ENCODE measurements at places on chromosomes 11 and 22. TPM values are rescaled to one million over a fixed set of nuclear protein-coding genes. Genes with fewer than 3 reads are reported as not detected.

DNA sequence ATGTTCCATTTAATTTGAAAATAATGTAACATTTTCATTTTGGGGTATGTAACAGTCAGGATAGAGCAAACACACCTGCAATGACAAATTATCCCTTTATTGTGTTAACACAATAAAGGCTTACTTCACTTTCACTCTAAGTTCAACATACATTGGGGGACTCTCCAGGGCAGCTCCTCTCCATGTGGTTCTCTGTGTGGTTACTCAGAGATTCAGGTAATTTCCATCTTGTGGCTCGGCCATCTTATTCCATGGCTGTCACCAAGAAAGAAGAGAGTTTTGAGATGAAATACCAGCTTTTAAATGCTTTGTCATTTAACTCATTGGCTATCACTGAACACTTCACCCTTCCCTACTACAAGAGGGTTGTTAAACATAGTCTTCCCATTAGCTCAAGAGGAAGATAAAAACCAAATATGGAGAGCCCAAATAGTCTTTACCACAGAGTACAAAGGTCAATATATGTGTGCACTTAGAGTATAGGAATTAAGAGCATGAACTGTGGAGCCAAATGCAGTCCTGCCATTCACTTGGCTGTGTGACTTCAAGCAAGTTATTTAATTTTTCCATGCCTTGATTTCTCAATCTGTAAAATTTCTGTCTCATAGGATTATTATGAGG lies 10.6 kb upstream of the TPH1 start:
- no peak for DNase-seq

DNA sequence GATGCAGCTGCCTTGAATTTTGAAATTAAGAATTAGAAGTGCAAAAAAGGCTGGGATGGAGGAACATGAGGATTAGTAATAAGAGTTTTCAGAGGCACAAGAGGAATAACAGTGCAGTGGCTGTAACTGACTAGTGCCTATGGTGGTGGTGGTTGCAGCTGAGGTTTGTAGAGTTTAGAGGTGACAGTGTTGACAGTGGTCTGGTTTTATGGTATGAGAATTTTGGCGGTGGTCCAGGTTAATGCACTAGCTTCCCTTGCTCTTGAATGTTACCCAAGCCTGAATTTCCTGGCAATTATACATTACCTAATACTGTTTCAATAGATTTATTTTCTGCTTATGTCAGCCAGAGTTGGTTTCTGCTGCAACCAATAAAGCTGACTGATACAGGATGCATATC lies 112.8 kb upstream of the C11orf87 start:
- DNase-seq = no peak

DNA sequence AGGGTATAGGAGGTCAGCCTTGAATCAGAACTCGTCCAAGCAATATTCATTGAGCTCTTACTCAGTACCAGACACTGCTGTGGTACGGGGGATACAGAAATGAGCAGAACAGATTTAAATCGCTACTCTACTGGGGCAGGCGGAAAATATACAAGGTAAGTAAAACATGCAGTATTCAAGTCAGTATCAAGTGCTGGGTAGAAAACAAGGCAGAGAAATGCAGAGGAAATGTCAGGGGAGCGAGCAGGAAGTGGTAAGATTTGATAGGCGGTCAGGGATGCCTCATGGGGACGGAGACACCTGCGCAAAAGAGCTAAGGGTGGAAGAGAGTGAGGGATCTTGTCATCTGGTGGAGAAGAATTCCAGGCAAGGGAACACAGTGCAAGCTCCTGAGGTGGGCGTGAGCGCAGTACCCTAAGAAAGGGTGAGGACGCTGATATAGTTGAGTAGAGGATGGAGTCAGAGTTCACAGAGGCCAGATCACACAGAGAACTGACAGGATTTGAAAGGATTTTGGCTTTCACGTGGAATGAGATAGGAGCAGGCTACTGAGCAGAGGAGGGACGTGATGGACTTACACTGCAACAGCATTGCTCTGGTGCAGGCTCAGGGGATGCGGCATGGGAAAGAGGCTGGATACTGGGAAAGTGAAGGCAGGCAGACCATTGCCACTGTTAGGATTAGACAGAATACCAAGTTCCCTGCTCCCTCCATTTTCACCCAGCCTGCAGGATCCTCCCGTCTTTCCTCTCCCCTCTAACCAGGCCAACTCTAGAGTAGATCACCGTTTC lies 35.8 kb downstream of the SC5D start:
- no peak for DNase-seq

GRCh38 chr22:24497841-24498258 lies 2.7 kb downstream of the UPB1 start:
- DNase-seq = no peak

DNA sequence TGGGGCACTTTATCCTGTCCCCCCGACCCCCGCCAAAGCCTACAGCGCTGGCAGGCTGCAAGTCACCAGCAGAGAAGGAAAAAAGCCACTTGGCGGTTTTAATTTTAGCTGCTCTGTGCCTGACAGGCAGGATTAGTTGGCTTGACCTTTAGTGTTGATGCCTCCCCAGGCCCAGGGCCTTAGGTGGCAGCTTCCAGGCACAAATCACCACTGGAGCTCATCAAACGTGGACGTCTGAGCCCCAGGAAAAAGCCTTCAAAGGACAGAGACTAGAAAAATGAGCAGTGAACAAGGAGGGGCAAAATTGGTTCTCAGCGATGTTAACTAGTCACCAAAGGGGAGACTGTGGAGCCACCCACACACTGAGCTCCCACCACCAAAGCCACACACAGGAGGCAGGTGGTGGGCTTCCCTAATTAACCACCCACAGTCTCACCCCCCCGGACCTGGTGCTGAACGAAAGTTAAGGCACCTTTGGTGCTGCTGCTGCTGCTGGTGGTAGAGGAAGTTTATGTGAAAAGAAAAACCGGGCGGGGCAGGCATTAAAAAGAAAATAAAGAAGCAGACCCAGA lies 4.4 kb upstream of the PYGM start:
- DNase-seq = no peak

GRCh38 chr11:120682866-120683265 lies 171.3 kb downstream of the GRIK4 start:
- no peak for DNase-seq

Gene APOA1
- 0.78 TPM for total RNA-seq

- DNase-seq = no peak
Observed at GRCh38 chr11:58927393-58928106, 11.7 kb upstream of the GLYATL1 start.

DNA sequence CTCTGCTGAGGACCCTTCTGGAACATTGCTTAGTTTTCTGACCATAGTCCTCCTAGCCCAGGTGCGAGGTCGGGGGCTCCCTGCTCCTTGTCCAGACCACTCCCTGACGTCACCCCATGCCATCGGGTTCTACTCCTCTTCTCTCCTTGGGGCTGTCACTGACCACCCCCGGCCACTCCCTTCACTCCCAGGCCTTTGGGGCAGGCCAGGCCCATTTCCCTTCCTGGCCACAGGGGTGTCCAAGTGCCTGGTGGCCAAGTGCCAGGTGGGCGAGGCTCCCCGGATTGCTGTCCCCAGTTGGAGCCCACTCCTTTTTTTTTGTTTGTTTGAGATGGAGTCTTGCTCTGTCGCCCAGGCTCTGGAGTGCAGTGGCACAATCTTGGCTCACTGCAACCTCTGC lies 19.5 kb downstream of the MRGPRD start:
- DNase-seq = no peak

- DNase-seq = no peak
Observed at GRCh38 chr22:20405931-20406685, 12.2 kb downstream of the ZNF74 start.

Gene RAB39A
- 47.7 TPM for total RNA-seq

Gene SEPTIN3
- 130 TPM for total RNA-seq

Gene PRAME
- not detected for total RNA-seq

Gene PARVA
- total RNA-seq = 5.6 TPM

DNA sequence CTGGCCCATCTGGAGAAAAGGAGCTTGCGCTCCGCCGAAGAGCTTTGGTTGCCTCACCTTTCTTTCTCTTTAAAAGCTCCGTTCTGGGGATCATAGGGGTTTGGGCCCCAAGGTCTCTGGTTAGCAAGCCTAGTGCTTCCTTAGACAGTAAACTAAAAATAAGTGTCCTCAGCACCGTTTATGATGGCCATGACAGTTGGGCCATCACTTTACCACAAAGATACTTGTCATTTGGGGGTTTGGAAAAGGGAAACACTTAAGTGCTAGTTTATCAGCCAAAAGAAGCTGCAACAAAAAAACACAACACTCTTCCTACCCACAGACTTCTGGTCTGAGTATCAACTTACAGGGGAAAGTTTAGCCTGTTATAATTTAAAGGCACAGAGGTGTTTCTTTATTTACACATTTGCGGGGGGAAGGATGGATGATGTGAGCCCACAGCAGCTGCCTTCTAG lies 88.4 kb upstream of the CD44 start:
- no peak for DNase-seq

- DNase-seq = no peak
Observed at GRCh38 chr11:5368502-5369043, 15.0 kb upstream of the OR51M1 start.

DNA sequence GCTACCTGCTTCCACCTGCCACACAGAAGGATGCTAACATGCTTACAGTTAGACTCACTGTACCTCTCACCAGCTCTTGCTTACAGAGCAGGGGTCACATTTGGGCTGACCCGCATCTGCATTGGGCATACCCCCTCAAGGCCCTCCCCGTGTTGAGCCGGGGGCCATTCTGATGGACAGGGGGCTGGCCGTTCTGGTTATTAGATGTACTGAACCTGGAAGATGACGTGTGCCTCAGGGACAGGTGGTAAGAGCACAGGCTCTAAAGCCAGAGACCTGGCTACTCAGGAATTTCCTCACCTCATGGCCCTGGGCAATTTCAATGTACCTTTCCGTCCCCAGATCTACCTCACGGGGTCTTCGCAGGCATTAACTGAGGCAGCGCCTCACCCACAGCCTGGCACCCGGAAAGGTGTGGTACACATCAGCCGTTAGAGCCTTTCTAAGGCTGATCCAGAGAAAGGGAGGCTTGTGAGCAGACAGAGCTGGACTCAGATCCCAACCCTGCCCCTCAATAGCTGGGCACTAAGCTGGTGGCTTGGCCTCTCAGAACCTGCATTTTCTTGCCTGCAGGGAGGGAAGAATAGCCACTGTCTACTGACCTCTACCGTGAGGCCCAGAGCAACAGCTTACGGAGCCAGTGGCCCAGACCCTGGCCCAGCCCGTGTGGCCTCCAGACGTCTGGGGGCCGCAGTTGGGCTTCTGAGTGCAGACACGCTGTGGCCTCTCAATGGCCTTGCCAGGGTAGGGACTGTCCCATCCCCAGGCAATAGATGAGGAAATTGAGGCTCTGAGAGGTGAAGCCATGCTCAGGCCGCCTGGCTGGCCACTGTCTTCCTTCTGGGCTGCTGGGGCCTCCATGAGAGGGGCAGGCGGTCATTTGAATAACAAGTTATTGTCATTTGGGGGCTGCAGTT lies 100.6 kb downstream of the MORC2 start:
- DNase-seq = no peak

GRCh38 chr11:110377434-110377833 lies 52.3 kb upstream of the FDX1 start:
- no peak for DNase-seq

- DNase-seq = no peak
Observed at GRCh38 chr22:47206666-47207218, 444.3 kb downstream of the TBC1D22A start.

Gene PCNX3
- 7.0 TPM for total RNA-seq

GRCh38 chr11:128757235-128757711 lies 63.4 kb downstream of the FLI1 start:
- DNase-seq = no peak

- no peak for DNase-seq
Observed at GRCh38 chr22:24593836-24594568, 1.1 kb upstream of the LRRC75B start.

Gene ACR
- total RNA-seq = not detected

Gene CNTF
- 2.7 TPM for total RNA-seq

Gene OR4D5
- total RNA-seq = not detected

GRCh38 chr11:1203505-1204271 lies 19.2 kb upstream of the MUC5B start:
- no peak for DNase-seq

DNA sequence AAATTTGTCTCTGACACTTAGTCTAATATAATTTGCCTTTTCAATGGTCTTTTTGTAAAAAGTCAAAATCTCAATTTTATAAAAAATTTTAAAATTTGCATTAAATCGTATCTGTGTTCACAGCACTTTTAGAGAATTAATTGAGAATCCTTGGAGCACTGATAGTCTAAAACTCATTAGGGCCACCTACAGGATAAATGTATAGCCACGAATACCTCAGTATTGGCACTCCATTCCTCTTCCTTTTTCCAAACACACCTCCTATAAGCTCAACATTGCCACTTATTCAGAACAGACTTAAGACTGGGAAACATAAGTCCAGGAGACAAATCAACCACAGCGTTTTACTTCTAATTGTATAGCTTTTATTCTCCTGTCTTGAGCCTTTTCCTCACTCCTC lies 776.0 kb upstream of the ARHGAP42 start:
- no peak for DNase-seq

DNA sequence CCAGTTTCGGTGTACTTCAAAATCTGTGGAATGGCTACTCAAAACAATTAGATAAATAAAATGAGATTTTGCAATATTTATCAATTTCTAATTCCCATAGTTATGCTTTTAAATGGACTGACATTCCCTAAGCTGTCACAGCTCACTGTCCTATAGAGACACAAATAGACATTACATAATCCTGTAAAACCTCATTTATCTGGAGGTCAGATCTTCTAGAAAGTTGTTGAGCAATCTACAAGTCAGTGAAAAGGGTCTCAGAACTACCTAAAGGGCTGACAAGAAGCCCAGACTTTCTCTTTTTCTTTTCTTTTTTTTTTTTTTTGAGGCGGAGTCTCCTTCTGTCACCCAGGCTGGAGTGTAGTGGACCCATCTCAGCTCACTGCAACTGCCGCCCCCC lies 12.0 kb downstream of the ALG8 start:
- DNase-seq = no peak

Gene IRF7
- total RNA-seq = 7.6 TPM

Gene KIRREL3
- 29.3 TPM for total RNA-seq

Gene OR5A1
- total RNA-seq = not detected

Gene CCDC81
- 3.0 TPM for total RNA-seq

Gene VSIG2
- total RNA-seq = not detected

DNA sequence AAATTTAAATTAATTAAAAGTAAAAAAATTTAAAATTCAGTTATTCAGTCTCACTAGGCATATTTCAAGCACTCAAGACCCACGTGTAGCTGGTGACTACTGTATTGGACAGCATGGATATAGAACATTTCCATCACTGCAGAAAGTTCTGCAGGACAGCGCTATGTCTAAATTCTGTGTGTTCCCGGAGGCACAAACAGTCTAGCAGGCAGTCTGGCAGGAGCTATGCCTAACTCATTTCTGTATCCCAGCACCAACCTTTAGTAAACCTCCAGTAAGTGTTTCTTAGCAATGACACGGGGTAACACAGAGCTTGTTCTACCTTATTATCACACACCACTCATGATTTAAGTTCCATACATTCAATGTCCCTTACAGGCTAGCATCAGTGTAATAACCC lies 48.5 kb downstream of the FAM168A start:
- no peak for DNase-seq

Data from occipital lobe (tissue), 3 donors.